AG08395 (cell line): ENCODE measurements at places on chromosomes 12 and 14.

- no peak for DNase-seq
Measured at GRCh38 chr12:83323866-83324265, 637.2 kb downstream of the TMTC2 start.

GRCh38 chr14:104120281-104120741, 18.1 kb upstream of the KIF26A start:
- no peak for DNase-seq

- no peak for DNase-seq
Measured at GRCh38 chr14:101247842-101248725, 313.2 kb upstream of the DIO3 start.

- no peak for DNase-seq
Measured at GRCh38 chr12:4027412-4027811, 154.2 kb upstream of the PARP11 start.

DNA sequence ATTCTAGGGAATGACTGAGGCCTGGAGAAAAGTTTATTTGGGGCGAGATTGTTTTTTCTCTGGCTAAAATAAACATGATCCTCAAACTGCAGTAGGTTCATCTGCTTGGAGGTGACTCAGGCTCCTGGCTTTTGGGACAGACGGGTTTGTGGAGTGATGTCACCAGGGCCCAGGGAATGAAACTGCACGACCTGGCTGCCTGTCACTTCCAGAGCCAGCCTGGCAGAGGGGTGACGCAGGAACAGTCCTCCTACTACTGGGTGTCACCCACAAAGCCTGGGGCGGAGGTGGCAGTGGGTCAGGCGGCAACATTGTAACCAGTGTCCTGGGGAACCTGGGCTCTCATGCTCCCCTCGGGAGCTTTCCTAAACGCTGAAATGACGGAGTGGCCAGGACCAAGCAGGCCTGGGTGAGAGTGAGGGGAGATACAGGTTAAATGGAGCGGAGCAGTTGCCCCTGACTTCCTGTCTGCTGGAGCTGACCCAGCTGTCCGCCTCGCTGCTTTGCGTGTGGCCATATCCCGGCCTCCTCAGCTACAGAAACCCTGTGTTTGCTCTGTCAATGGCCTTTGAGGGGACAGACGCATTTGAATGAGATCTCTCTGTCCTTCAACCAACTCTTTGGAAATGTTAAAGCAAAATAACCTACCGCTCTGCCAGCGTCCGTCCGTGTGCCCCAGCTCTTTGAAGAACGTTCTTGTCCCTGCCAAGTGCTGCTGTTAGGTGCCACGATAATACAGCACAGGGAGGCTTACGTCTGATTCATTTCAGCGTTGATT, 6.5 kb downstream of the HIP1R start:
- peak; percentile 88 for DNase-seq

GRCh38 chr12:58695263-58695662, 225.0 kb downstream of the LRIG3 start:
- no peak for DNase-seq

- peak; percentile 19 for DNase-seq
Measured at GRCh38 chr12:77796775-77797174, 33.9 kb upstream of the NAV3 start.

- no peak for DNase-seq
Measured at GRCh38 chr14:48792376-48793024, 793.7 kb downstream of the RPS29 start.

DNA sequence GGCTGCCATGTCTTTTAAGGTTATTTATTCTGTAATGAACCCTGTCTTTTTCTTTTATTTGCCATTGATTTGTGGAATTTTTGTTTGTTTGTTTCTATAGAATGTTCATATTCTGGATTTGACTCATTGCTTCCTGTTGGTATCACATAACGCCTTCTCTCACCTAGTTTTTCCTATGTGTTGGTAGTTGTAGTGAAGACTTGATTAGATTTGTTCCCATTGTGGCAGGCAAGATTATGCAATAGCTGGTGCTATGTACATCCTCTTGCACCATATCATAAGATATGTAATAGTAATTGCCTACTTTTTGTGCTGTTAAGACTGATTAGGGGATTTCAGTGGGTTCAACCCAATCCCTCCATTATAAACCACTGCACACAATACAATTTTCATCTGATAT, 3.9 kb upstream of the KRT6B start:
- no peak for DNase-seq

DNA sequence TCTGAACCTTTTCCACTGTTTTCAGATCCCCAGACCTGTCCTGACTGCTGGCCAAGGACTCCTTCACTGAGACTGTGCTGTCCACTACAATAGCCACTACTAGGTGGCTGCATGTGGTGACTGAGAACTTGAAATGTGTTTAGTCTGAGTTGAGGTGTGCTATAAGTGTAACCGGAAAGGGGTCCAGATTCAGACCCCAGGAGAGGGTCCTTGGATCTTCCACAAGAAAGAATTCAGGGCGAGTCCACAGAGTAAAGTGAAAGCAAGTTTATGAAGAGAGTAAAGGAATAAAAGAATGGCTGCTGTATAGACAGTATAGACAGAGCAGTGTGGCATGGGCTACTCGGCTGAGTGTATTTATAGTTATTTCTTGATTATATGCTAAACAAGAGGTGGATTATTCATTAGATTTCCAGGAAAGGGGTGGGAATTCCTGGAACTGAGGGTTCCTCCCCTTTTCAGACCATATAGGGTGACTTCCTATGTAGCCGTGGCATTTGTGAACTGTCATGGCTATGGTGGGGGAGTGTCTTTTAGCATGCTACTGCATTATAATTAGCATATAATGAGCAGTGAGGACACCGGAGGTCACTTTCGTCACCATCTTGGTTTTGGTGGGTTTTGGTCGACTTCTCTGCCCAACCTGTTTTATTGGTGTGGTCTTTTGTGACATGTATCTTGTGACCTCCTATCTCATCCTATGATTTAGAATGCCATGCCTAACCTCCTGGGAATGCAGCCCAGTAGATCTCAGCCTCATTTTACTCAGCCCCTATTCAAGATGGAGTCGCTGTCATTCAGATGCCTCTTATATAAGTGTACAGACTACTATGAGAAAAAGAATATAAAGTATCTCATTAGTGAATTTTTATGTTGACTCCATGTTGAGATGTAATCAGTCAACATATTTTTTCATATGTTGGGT, 70.0 kb upstream of the SRSF5 start:
- DNase-seq: no peak

- no peak for DNase-seq
Measured at GRCh38 chr14:81141426-81141825, 79.3 kb downstream of the GTF2A1 start.

DNA sequence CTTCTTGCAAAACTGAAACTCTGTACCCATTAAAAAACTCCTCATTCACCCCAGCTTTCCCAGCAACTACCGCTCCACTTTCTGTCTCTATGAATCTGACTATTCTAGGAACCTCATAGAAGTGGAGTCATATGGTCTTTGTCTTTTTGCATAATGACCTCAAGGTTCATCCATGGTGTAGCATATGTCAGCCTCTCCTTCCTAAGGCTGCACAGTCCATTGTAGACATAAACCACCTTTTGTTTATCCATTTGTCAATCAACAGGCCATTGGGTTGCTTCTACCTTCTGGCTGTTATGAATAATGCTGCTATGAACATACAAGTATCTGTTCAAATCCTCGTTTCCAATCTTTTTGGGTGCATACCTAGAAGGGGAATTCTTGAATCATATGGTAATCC, 21.1 kb downstream of the NT5DC3 start:
- no peak for DNase-seq

DNA sequence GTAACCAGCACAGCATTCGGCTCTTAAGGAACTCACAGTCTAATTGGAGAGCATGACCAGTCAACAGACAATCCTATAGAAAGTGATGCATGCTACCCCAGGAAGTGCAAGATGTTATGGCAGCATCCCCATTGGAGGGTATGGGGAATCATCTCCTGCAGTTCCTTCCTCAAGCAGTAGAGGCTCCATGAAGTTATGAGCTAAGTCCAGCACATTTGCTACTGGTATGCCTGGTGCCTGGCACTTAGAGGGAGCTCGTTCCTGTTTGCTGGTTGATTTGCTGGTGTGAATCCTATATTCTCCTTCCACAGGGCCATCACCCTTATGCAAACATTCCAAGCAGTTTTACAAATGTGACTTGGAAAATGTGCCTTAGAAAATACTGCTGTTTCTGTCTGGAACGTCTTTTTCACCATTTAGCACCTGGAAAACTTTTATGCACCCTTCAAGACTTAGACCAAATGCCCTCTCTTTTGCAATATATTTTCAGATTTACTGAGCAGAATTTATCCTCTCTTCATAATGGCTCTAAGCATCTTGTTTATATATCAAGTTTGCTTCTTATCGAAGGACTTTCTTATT, 136.1 kb upstream of the WSCD2 start:
- peak; percentile 22 for DNase-seq

DNA sequence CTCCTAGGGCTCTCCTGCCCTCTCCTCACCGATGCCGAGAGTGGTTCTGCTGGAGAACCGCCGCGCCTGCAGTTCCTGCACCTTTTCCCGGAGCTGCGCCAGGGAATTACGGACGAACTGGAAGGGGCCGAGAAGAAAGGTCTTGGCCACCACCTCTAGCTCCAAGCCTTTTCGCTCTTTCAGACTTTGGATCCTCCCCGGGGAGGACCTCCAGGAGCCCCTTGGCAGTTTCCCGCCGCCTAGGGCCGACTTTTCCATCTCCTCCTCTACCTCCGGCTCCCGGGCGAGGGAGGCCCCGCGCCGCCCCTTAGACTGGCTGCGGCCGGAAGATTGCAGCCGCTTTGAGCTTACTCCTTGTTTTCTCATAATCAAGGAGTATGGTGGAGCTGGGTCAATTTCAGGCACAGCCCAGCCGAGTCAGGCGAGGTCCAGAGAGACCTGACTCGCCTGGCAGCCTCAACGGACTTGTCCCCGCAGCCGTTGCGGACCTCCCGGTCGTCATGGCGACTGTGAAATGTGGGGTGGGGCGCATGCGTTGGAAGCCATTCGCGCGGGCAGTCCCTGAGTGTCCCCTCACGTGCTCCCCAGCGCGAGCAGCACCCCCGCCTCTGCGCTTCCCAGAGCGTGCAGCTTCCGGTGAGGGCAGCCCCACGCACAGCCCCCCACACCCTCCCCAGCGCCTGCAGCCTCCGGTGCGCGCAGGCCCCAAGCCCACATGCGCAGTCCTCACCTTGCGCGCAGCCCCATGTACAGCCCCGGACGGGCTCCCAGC, at the start of gene DPY19L2:
TSS of gene DPY19L2 (minus strand) at position 466 of the 772 bp plus-strand sequence. CDS start at position 366, 100 bp downstream.
- DNase-seq: peak; percentile 16

DNA sequence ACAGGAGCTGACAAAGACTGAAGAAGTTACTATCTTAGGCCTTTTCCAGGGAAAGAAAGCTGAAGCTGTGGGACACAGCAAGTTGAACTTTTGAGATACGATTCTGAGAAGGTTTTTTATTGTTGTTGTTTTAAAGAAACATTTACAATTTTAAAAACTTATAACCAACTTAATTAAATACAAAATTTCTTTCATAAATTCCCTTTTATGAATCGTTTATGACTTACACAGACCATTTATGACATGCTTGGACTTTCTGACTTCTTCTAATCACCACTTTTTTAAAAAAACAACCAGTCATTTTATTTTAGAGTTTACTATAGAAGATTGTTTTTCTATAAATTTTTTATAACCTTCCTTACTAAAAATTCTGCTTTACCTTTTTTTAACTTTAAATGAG, 68.7 kb downstream of the DHRS2 start:
- DNase-seq: no peak

DNA sequence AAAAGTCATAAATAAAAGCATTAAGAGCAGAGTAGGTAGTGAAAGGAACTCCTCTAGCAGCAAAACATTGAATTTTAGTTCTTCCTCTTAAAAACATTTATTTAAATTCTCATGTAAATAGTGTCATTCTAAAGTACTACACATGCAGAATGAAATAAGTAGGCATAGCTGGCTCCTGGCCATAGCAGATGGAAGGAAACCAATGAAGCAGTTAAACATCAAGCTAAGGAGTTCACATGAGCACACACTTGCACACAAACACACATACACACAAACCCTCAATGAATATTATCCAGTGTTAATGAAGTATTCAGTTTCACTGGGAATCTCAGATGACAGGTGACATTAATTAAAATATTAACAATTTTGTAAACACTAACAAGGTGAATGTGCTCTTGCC, 69.3 kb downstream of the SLC35F4 start:
- no peak for DNase-seq

DNA sequence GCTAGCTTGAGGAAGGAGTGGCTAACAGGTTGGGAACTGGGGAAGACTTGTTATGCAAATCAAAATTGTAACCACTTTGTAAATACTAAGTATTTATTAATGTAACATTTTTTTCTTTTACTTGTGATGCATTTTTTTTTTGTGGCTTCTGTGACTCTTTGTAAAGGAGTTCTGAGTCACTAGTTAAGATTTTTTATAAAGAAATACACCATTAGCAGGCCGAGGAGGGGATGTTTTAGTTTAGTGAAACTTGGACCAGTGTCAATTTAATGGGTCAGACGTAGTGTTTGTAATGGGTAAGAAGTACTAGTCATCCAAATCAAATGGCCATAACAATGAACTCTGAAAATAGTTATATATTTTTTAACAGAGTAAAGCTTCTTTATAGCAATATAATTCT, 43.1 kb downstream of the AKAP6 start:
- peak; percentile 82 for DNase-seq
